ENCODE measurements at places on chromosomes 5 and 9.

DNA sequence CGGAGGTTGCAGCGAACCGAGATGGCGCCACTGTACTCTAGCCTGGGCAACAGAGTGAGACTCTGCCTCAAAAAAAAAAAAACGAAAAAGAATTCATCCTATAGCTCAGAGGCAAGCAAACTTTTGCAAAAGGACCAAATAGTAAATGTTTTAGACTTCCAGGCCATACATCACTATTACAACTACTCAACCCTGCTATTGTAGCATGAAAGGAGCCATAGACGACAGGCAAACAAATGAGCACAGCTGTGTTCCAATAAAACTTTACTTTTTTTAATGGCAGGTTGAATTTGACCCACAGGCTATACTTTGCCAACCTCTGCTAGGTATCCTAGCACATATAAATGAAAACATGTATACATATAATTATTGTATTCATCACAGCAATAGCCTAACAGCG is 58.9 kb upstream of the SLC30A5 start:
- DNase-seq: no peak

DNA sequence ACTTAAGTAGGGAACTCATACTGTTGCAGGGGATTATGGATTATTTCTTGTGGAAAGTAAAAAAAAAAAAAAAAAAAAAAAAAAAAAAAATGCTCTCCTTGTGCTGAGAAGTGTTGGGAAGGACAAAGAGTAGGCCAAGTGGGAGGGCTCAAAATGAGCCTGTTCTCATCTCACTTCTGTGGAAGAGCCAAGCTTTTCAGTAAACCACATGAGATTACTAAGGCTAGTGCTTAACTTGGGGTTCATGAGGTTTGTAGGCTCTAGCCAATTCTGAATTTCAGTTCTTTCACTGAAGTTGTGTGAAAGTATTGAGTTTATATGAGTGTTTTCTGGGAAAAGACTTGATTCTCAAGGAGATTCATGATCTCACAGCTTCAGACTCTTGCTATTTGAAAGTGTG is 23.0 kb upstream of the CEP78 start:
- no peak for DNase-seq

- peak; percentile 94 for DNase-seq
Observed at GRCh38 chr5:173736923-173737412, 120.5 kb upstream of the BOD1 start.

- no peak for DNase-seq
Observed at GRCh38 chr9:128484686-128485413, 19.7 kb upstream of the GLE1 start.

- no peak for DNase-seq
Observed at GRCh38 chr5:66904189-66904588, 292.4 kb downstream of the CD180 start.

DNA sequence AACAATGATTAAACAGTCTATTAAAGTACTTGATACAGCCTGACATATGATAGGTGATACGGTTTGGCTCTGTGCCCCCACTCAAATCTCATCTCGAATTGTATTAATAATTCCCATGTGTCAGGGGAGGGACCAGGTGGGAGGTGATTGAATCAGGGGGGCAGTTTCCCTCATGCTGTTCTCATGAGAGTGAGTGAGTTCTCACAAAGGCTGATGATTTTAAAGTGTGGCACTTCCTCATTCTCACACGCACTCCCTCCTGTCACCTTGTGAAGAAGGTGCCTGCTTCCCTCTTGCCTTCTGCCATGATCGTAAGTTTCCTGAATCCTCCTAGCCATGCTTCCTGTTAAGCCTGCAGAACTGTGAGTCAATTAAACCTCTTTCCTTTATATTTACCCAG is 40.1 kb upstream of the TARS1 start:
- peak; percentile 12 for DNase-seq

GRCh38 chr9:116157436-116158138 is 4.0 kb downstream of the PAPPA start:
- no peak for DNase-seq

DNA sequence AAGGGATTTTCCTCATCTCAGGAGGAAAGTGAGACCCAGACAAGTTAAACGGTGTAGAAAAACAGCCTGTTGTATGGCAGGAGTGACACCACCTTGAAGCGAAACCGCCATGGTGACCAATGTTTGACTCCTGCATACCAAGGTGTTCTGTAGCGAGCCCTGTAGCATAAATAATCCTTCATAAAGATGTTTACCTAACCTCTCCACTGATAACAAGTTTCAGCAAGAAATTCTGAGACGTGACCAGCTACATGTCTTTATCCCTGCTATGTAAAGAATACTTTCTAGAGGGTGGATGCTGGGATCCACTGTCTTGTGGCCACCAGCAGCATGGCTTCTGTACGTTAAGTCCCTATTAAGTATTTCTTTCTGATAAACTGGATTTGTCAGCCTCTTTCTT is 148.1 kb downstream of the MPDZ start:
- no peak for DNase-seq

DNA sequence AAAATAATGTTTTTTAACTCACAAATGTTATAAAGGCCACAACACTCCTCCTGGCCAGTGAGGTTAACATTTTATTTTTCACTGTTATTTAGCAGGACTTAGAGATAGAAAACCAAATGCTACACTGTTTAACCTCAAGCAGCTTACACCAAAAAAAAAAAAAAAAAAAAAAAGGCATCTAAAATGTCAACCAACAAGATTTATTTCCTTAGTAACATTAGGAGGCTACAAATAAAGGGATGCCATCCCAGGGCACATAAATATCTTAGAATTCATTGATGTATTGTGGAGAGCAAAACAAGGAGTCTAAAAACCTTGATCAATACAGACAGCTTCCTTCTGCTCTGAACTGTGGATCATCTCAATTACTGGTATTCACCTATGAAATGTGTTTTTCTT is 53.7 kb downstream of the ELAVL2 start:
- DNase-seq: no peak

GRCh38 chr9:69120380-69121154 is 53.5 kb upstream of the TJP2 start:
- DNase-seq: peak; percentile 21

DNA sequence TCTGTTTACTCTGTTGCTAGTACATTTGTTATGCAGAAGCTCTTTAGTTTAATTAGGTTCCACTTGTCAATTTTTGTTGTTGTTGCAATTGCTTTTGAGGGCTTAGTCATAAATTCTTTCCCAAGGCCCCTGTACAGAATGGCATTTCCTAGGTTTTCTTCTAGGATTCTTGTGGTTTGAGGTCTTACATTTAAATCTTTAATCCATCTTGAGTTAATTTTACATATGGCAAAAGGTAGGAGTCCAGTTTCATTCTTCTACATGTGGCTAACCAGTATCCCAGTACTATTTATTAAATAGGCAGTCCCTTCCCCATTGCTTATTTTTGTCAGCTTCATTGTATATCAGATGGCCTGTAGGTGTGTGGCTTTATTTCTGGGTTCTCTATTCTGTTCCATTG is 792.4 kb downstream of the PTPRD start:
- DNase-seq: no peak
